ENCODE measurements at places on chromosomes 7 and 10.

DNA sequence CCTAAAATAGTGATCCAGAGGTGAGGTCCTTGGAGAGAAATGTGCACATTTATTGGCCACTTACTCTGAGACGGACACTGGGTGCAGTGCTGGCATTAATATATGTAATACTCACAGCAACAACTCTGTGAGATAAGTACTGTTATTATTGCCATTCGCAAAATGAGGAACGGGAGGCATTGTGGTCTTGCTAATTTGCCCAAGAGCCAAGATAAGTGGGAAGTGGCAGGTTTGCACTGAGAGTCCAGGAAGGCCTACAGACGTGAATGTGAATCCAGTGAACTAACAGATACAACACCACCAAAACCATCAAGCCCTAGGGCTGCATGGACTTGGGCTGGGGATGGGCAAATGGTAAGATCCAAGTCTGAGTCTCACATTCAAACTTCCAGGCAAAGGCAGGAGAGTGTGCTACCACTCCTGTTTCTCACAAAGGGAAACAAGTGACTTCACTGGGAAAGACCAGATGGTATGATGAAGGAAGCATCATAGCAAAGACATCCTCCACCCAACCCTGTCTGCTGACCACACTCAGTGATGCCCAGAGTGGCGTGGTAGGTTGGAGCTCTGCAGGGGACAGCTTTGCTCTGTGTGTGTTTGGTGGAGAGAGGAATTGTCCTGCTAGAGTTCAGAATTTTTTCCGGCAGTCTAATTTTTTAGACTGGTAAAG is 19.2 kb downstream of the TMEM273 start:
- no peak for DNase-seq

DNA sequence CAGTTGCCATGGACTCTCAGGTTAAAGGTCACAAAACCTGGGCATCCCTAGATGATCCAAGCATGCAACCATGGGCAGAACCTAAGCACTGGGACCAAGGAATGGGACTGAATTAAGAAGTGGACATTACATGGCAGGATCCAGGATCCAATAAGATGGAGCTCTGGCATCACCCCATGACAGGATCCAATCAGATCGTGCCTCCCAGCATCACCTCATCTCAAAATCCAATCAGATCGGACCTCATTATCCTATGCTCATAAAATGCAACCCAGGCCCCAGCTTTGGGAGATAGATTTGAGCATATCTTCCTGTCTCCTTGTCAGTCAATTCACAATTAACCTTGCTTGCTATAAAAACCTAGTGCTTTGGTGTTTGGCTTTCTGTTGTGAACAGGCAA is 616.1 kb downstream of the PARD3 start:
- DNase-seq = no peak

GRCh38 chr7:135672560-135673359 is 10.4 kb downstream of the STMP1 start:
- peak; percentile 38 for DNase-seq

DNA sequence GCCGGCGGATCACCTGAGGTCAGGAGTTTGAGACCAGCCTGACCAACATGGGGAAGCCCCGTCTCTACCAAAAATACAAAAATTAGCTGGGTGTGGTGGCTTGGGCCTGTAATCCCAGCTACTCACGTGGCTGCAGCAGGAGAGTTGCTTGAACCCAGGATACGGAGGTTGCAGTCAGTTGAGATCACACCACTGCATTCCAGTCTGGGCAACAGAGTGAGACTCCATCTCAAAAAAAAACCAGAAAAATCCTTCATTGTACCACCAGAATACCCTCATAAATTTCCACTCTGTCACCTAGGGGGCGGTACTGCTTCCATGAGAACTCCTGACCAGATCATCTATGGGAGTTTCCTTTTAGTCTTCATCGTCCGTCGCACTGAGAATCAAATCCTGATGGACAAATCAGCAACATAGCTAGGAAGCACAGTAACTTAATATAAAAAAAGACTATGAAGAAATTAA is 225.8 kb upstream of the KLF14 start:
- no peak for DNase-seq

DNA sequence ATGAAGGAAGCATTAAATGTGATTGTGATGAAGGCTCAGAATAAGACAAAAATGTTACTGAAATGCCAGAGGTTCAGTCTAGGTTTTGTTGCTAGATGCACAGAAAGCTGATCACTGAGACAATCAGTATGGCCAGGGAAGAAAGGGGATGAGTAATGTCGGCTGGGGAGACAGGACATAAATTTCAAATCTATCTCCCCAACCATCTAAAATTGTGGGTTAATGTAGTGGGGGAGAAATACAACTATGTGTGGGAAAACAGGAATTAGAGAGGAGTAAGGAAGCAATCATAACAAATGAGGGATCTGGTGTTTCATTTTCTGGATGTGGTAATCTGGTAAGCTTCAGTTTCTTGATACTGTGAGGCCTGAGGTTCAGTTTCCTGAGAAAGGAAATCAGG is 1111.0 kb downstream of the XPNPEP1 start:
- no peak for DNase-seq

DNA sequence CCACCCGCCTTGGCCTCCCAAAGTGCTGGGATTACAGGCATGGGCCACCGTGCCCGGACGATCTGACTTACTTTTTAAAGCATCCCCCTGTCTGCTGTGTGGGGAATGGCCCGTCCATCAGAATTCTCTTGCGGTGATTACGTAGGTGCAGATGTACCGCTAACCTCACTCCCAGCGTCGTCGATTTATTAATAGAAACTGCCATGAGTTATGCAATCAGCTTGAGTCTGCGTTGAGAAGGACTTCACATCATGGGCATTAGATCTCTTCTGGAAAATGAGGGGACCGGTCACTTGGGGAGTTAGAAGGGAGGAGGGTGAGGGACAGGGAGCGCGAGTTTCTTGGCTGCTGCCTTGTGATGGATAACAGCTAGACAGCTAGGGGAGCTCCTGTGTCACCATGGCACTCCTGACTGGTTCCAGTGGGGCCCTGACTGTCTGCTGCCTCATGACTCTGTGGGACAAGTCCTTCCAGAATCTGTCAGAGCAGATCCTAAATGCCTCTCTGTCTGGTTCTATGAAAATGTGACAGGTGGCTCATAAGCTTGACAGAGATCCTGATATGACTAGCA is 35.2 kb downstream of the POR start:
- no peak for DNase-seq

- DNase-seq = no peak
Observed at GRCh38 chr7:141304291-141304690, 230.4 kb downstream of the TMEM178B start.

DNA sequence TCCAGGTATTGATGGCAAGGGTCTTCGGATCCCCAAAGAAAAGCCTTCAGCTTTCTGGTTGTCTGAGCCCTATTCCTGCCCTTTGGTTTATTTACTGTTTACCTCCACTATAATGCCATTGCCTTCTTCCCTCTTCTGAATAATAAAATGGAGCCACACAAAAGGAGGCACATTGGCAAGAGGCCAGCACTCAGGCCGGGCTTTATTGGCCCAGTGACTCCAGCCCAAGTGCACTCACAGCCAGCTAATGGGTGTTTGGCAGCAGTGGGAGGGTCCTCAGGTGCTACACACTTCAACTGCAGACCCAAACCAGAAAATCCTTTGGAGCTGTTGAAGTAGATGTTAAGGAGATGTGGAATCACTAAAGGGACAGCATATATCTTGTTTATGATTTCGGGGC is 336.0 kb downstream of the PLXNA4 start:
- DNase-seq = peak; percentile 95
